ENCODE measurements at places on chromosomes 13 and 19.

GRCh38 chr13:110662777-110663443 lies 43.0 kb downstream of the CARS2 start:
- DNase-seq: no peak

DNA sequence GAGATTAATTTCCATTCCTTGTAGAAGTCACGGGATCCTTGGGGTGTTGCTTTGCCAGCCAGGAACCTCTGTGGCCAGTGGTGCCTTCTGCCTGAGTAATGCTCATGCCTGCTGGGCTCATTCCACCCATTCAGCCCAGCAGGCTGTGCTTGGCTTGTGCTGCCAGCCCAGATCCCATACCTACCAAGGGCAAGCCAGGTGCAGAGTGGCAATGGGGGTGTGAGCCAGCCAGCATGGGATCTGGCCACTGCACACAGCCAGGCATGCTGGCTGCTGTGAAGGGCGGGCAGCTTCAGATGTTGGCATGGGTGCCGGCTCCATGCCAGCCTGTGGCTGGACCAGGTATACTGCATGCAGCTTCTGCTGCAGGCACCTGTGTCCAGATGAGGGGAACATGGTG lies 42.5 kb downstream of the WDFY2 start:
- DNase-seq: no peak

- DNase-seq: no peak
Measured at GRCh38 chr19:43906774-43907173, 28.3 kb downstream of the ZNF45 start.

GRCh38 chr19:28242317-28242927 lies 970.5 kb downstream of the UQCRFS1 start:
- no peak for DNase-seq

- DNase-seq: no peak
Measured at GRCh38 chr13:69556540-69557196, 551.0 kb upstream of the ATXN8OS start.

GRCh38 chr19:45901912-45902650 lies at the start of gene MYPOP:
Gene MYPOP, minus strand, starts transcription at chr19:45902613. Its CDS starts 840 bp downstream, at chr19:45901773.
- DNase-seq: peak; percentile 11

DNA sequence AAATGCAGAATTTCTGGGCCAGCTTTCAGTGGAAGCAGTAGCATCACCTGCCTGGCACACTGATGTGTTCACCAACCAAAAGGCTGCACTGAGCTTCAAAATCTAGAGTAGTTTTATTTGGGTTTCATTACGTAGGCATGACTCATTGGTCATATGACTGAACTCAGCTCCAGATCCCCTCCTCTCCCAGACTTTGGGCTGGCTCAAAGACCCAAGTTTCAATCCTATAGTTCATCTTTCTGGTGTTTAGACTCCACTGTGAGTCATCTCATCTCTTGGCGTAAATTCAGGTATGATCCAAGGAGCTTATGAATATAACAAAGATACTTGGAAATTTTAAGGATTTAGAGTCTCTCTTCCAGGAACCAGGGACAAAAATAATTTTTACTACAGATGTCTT lies 17.7 kb downstream of the ZMYM5 start:
- DNase-seq: no peak

DNA sequence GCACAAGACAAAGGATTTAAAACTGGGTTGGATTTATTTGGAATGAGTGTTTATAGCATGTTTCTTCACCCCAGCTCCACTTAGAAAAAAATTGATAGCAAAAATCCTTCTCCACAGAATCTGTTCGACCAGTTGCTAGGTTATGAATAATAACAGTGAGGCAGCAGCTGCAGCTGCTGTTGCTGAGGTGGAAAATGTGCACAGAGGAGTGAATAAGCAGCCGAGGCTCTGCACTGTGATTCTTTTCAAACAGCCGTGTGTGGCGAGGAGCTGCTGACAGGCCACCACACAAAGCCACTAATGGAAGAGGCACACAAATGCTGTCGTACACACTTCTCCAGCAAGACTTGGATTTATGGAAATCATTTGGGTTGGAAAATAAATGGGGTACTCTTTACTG lies 6.4 kb upstream of the RASL11A start:
- DNase-seq: no peak

- DNase-seq: peak; percentile 75
Measured at GRCh38 chr19:51097166-51097738, 11.0 kb downstream of the CTU1 start.

DNA sequence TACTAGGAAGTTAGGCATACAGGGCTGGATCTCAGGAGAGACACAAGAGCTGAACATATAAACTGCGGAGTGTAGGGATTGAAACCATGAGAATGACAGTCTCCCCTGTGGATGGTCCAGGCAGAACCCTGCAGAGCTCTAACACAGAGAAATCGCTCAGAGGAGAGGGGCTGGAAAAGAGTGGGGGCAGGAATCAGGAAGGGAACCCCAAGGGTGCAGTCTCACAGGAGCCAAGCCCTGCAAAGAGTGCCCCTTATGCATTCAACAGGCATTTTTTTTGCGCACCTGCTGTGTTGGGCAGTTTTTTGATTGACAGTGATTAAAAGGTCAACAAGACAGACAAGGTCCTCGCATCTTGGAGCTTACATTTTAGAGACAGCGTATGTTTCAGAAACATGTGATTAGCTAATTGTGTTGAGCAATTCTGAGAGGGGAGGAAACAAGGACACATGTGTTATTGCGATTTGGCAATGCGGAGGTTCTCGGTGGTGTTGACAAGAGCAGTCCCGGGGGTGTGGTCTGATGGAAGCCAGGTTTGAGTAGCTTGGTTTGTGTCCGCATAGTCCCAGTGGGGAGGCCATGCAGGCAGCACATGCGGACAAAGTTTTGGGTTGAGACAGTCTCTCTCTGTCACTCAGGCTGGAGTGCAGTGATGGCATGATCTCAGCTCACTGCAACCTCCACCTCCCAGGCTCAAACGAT lies 182.6 kb upstream of the IRS2 start:
- DNase-seq: no peak

GRCh38 chr13:40002016-40002415 lies 346.6 kb downstream of the COG6 start:
- DNase-seq: no peak

- DNase-seq: no peak
Measured at GRCh38 chr13:114107686-114108081, 24.7 kb downstream of the RASA3 start.

GRCh38 chr13:27493981-27494380 lies 43.6 kb upstream of the MTIF3 start:
- no peak for DNase-seq

- no peak for DNase-seq
Measured at GRCh38 chr19:32227561-32228165, 117.7 kb upstream of the ZNF507 start.

GRCh38 chr19:10384580-10384979 lies 4.2 kb upstream of the TYK2 start:
- DNase-seq: no peak

GRCh38 chr19:50447053-50447452 lies 14.4 kb downstream of the MYBPC2 start:
- no peak for DNase-seq

DNA sequence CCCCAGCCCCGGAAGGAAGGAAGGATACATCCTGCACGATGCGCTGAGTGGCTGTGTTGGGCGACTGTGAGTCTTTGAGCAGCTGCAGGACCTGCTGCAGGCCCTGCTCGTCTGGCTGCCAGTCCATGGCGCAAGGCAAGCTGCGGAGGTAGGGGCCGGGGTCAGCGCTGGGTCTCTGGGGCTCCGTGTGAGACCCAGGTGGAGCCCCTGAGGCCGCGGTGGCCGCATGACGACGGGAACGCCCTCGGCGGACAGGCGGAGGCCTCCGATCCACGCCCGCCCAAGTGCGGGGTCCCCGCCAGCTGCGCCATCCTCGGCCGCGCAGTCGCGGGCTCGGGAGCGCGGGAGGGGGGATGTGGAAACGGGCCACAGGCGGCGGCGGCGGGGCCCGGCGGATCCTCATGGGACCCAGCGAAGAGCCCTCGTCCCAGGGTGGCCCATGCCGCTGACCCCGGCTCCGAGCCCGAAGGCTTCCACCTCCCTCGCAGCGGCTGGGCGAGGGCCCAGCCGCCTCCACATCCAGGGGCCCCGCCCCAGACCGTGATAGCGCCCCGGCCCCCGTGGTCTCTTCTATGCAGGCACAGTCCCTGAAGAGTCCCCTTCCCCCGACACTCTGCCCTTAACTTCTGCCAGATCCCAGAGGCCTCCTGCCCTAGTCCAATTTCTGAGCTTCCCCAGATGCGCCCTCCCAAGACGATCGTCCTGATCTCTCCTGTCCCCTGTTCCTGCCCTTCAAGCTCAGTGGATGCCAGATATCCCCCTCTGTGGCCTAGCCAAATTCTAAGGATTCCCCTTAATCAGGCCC lies 2.7 kb downstream of the TNPO2 start:
- no peak for DNase-seq

DNA sequence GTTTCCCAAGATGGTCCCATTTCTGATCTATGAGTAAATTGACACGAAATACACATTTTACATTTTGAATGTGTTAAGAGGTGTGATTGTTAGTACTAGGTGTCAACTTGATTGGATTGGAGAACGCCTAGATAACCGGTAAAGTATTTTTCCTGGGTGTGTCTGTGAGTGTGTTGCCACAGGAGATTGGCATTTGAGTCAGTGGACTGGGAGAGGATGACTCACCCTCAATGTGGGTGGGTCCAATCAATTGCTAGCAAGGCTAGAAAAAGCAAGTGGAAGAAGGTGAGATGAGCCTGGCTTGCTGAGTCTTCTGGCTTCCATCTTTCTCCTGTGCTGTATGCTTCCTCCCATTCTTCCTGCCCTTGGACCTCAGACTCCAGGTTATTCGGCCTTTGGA lies 960.7 kb upstream of the PCDH9 start:
- no peak for DNase-seq

DNA sequence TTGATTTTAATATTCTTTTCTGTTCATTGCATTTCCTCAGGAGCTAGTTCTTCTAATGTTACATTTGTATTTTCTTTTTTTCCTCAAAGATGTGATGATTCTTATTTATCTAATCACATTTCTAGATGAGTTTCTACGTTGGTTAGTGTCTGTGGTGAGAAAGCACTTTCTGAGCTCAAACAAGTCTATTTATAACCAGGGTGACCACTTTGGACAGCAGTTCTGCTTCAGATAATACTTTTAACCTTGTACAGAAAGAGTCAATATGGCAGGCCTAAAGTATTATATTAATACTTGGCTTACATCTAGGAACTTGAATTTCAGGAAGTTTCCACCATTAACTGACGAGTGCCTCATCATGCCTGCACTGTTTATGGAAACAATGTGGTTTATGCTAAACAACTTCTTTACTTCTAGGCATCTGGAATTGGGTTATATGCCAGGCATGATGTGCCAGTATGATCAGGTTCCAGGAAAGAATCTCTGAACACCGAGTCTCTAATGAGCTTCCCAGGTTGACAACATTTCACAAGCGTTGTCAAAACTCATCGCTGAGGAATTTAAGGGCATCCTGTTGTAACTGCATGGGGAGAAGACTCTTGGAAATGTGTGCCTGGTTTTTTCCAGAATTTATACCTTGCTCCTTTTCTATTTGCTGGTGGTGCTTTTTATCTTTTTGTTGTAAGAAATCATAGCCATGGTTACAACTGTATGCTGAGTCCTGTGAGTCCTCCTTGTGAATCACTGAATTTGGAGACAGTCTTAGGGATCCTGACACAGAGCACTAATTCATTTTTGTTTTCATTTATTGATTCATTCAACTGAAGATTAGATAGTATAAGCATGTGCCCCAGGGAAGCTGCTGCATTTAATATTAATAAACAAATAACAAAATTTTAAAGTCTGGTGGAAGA lies 344.4 kb upstream of the PCDH9 start:
- DNase-seq: no peak

- no peak for DNase-seq
Measured at GRCh38 chr19:4619668-4620294, 19.5 kb upstream of the TNFAIP8L1 start.
